K562 (cell line): ENCODE measurements at places on chromosomes 7 and 10. TPM values are rescaled to one million over a fixed set of nuclear protein-coding genes. Genes with fewer than 3 reads are reported as not detected.

DNA sequence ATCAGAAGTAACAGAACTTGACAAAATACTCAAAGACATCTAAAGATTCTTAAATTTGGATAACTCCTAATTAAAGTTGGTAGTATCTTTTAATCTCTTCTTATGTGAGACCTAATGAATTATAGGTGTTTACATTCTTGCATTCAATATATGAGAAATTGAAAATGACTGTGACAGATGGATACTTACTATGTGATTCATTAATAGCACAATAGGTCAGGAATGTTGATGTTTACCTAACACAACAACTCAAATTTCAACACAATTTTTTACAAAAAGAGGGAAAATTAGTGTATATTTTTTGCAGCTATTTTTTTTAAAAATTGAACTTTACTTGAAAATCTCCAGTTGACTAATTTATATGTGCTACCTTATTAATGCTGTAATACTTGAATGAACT, 31.7 kb upstream of the MCU start:
- H3K4me1 ChIP-seq: peaks cover 5% of the 10 kb centered on the region; the same call in 1 of the 2 replicates
- no peak overlapping the region for H3K4me3 ChIP-seq
- no peak for DNase-seq
- H3K27ac ChIP-seq: no peak overlapping the region

HOXA3 gene
- 0.04 and 0.18 TPM in 2 replicates for total RNA-seq

NRAP gene
- total RNA-seq: not detected in 2 replicates

GRCh38 chr7:39394105-39394680, 172.0 kb upstream of the YAE1 start:
- H3K36me3 ChIP-seq: no peaks in the 10 kb centered on the region
- no peaks in the 10 kb centered on the region for H3K27me3 ChIP-seq
- no peaks in the 10 kb centered on the region for H3K4me1 ChIP-seq
- no peak overlapping the region for H3K4me3 ChIP-seq

DNA sequence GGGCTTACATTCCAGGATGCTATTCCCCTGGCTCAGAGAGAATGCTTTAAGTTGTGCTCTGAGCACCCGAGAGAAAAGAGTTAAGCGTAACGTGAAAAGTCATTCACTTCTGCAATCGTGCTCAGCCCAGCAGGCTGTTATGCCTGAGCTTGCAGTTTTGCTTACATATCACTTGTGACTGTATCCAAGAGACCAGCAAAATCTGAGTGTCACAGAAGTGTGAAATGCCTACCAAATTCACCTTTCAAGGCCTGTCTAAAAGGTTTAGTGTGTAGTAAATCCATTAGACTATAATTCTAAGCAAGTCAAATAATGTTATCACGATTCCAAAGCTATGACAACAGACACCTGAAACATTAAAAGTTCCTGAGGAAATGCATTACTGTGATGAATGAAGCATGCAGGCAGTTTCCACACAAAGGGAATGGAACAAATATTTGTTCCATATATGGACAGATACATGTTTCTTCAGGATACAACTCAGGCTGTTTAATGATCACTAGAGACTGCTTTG, 20.1 kb downstream of the ITGB1 start:
- H3K4me1 ChIP-seq: peaks cover 7% of the 10 kb centered on the region; the same call in 1 of the 2 replicates
- H3K27me3 ChIP-seq: no peaks in the 10 kb centered on the region
- no peak for DNase-seq
- peaks cover 49% of the 10 kb centered on the region for H3K36me3 ChIP-seq
- H3K27ac ChIP-seq: 0 out of 3 replicates have a peak overlapping the region, but pooled peaks have one; percentile 9
